IMR-90 (cell line): ENCODE measurements at places on chromosomes 16 and 17. TPM values are rescaled to one million over a fixed set of nuclear protein-coding genes. Genes with fewer than 3 reads are reported as not detected.

GRCh38 chr16:67723911-67724305, 4.8 kb upstream of the GFOD2 start:
- no peak for DNase-seq

DNA sequence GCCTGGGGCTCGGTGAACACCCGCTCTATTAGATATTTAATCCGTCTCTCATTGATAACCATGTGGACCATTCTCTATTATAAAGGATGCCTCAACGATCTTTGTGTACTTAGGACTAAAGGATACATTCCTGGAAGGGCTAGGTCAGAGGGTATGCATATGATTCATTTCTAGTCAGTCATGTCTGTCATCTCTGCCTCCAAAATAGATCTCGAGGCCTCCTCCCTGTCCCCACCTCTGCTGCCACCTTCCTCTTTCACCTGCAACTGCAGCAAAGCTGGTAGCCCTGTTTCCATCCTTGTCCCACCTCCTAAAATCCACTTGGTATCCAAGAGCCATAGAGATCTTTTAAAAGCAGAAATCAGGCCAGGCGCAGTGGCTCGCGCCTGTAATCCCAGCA, 121.5 kb downstream of the KATNIP start:
- no peak for DNase-seq

JPT2 gene
- 40.0 and 48.0 TPM in 2 replicates for total RNA-seq

TERB1 gene
- under 0.01 TPM in 1 of 2 replicates, not detected in the other for total RNA-seq

ABCC6 gene
- 0.36 and 0.56 TPM in 2 replicates for total RNA-seq
